ENCODE measurements at places on chromosomes 6 and 20.
A peak's percentile ranks its signal among the peaks of the same experiment; 100 is the strongest.

DNA sequence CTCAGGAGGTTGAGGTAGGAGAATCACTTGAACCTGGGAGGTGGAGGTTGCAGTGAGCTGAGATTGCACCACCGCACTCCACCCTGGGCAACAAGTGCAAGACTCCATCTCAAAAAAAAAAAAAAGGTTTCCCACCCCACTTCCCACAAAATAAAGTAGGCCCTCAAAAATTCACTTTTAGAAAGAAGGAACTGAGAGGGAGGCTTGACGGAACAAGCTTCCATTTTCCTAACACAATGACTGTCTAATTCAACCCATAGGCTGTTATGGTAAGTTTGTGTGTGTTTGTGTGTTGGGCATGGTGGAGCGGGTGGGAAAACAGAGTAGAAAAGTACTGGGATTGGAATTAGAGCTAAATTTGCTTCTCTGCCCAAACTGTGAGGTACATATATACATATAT, 98.4 kb upstream of the MAN1A1 start:
- DNase-seq, result no peak

- no peak for DNase-seq
Observed at GRCh38 chr20:60509407-60509806, 551.2 kb downstream of the CDH26 start.

DNA sequence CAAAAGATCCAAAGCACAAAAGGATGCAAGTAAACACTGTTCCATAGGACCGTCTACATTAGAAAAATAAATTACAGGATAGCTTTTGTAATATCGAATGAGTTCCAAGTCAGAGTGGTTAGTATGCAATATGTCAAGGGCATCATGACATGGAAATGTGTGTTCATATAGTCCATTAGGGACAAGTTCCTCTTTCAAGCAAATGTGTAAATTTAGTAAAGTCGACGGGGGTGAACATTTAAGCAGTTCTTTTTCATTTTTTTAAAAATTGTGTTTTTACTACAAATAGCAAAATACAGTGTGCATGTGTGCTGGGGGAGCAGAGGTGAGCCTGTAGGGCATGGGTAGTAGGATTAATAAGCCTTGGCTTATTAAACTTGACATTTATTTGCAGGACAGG, 359.0 kb downstream of the ESR1 start:
- DNase-seq, result no peak

GRCh38 chr6:16985513-16986284, 116.2 kb upstream of the STMND1 start:
- DNase-seq, result no peak

- no peak for DNase-seq
Observed at GRCh38 chr20:32216179-32217142, 8.8 kb downstream of the POFUT1 start.

DNA sequence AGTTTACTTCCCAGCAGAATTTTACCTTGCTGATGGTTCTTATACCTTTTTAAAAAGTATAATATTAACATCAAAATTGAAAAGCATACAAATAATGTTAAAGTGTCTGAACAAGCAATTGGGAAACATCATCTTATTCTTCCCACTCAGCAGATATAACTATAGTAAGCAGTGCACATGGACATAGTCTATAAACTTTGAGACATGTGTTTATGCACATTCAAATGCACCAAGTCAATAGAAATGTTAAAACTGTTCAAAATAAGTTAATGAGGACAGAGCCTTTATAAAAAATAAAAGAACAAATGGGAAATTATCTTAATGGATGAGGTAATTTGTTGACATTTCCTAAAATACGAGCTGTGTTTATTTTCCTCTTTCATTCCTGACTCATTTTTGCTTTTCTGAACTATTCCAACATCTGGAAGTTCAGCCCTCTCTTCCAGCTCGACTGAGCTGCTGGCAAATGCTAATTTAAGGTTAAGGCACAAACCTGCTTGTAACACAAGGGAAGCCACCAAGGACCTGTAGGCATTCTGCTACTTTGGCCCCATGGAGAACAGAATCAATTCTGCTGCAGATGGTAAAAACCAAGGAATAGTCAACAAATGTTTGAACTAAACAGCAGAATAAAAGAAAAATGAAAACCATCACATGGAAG, 110.3 kb upstream of the MAP3K4 start:
- DNase-seq, result no peak

DNA sequence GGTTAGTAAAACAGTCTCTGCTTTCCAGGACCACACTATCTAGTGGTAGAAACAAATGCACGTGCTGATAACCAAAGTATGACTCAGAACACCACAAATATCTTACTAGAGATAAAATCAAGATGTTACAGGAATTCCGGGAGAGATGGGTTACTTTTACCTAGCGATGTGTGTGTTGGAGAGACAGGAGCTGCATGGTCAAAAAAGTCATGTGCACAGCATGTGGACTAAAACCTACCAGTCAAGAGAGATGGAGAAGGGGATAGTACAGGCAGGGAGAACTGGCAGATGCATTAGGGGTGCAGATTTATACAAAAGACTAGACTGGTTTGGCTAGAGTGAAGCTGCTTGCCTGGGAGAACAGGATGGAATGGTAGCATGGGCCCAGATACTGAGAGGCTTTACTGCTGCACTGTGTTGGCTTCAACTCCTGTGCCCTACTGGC, 75.3 kb upstream of the MRAP2 start:
- DNase-seq, result no peak

DNA sequence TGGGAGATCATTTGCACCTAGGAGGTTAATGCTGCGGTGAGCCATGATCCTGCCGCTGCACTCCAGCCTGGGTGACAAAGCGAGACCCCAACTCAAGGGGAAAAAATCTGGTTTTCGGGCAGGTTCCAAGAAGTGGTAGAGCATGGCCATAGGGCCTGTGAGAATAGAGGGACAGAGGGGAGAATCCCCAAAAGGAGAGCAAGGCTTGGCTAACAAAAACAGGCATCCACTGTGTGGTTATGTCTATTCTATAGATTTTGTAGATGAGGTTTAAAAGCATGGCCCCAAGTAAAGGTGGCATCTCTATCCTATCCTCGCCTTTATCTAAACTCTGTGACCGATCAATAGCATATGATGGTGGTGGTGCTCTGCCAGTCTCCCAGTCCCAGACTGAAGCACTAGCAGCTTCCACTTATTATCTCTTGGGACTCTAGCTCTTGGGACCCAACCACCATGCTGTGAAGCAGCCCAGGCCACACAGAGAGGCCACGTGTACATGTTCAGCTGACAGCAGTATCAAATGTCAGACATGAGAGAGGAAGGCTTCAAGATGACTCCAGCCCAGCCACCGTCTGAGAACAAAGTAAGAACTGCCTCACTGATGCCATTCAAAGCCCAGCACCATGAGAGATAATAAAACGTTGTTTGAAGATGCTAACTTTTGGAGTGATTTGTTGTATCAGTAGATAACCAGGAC, 27.7 kb downstream of the EIF2S2 start:
- peak; percentile 49 for DNase-seq

GRCh38 chr6:94389218-94389617, 969.9 kb upstream of the EPHA7 start:
- DNase-seq, result no peak

DNA sequence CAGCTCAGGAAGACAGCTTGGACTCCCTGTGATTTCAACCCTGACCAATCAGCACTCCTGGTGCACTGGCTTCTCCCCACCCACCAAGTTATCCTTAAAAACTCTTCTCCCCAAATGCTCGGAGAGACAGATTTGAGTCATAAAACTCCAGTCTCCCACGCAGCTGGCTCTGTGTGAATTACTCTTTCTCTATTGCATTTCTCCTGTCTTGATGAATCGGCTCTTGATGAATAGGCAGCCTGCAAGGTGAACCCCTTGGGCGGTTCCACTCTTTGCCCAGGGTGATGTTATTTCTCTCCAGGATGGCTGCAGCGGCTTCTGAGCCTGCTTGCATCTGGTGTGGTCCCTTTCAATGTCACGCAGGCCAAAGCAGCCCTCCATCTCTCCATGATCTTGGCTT, 12.4 kb downstream of the SLC52A3 start:
- no peak for DNase-seq

DNA sequence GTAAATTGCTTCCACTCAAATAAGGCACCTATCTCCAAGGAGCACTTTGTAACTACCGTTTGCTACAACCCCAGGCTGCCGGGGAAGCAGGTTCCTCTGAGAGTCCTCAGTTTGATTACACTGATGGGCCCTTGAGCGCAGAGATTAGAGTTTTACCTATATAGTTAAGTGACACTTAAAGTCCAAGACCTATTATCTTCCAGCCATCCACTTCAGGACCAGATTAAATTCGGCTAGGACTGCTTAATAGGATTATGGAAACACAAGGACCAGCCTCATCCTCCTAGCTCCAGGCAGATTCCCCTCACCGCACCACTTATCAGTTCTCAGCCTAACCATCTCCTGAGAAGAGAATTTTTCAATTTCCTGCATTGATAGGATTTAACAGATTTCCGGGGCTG, 64.7 kb upstream of the TIAM2 start:
- DNase-seq, result no peak

DNA sequence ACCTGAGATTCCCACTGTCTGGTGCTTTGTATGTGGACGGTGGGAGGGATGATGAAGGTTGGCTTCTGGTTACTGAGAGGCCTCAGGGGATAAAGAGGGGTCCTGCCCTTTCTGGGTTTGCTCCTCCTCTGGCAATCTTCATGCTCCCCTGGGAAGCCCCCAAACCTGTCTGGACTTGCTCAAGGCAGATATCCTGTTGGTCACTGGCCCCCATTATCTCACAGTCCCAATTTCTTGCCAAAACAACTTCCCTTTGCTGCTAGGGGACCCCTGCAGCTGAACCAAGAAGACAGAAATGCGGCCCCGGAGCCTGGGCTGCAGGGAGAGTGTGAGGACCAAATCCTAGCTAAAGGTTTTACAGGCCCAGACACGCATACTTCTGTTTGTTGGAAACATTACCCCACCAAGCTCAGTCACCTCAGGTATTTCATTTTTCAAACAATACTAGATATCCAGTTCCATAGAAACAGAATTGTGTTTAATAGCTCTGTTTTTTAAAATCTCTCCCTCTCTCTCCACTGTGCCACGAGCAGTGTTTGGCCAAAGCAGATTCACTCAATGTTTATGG, 63.4 kb upstream of the MRPS10 start:
- no peak for DNase-seq

DNA sequence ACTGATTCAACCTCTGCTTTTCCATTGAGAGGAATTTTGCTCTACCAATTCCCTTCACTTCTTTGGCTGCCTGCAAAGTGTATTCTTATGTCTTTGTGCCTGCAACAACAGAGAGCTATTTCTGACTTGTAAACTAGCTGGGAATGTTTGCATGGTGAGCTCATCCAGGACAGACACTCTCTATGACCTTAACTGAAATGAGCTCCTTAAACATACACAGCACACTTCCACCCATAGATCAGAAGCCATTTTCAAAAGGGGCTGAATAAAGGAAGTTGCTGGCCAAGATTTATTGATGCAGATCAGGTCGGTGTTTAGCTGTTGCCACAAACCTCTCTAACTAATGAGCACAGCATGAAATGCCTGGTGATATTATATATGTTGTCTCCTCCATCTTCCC, 377.7 kb downstream of the BTBD9 start:
- no peak for DNase-seq

- peak; percentile 9 for DNase-seq
Observed at GRCh38 chr6:159360306-159360705, 191.1 kb downstream of the FNDC1 start.

DNA sequence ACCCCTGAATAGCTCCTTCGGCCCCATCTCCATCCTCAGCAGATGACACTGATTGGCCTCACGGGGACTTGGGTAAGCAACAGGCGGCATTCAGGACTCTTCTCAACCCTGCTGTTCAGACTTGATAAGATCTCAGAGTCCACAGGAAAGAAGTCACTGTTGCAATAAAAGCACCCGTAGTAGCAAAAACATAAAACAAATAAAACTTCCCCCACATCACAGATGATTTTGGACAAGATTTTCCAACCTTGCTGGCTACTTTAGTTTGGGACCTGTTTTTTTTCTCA, 17.1 kb upstream of the C20orf144 start:
- DNase-seq, result no peak

GRCh38 chr6:64580346-64580745, 944.7 kb downstream of the PHF3 start:
- no peak for DNase-seq

- peak; percentile 99 for DNase-seq
Observed at GRCh38 chr20:38926142-38926933, at the start of gene FAM83D. FAM83D (plus strand) TSS chr20:38926417; CDS start chr20:38926443, 26 bp downstream.

DNA sequence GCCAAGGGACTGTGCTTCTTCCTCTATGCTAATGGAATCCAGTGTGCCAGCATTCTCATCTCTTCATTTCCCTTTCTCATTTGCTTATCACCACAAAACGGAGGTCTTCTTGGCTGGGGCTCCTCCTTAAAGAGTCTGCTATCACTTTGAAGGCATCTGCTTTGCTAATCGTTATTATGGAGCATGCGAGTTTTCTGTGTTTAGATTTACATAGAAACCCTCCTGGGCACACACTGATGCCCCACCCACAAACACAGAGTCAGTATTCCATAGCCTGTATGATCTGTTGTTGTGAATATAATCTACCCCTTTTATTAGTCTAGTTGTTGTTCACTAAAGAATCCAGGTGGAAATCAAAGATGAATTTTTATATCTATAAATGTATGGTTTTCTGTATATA, 83.4 kb upstream of the XRN2 start:
- DNase-seq, result no peak

DNA sequence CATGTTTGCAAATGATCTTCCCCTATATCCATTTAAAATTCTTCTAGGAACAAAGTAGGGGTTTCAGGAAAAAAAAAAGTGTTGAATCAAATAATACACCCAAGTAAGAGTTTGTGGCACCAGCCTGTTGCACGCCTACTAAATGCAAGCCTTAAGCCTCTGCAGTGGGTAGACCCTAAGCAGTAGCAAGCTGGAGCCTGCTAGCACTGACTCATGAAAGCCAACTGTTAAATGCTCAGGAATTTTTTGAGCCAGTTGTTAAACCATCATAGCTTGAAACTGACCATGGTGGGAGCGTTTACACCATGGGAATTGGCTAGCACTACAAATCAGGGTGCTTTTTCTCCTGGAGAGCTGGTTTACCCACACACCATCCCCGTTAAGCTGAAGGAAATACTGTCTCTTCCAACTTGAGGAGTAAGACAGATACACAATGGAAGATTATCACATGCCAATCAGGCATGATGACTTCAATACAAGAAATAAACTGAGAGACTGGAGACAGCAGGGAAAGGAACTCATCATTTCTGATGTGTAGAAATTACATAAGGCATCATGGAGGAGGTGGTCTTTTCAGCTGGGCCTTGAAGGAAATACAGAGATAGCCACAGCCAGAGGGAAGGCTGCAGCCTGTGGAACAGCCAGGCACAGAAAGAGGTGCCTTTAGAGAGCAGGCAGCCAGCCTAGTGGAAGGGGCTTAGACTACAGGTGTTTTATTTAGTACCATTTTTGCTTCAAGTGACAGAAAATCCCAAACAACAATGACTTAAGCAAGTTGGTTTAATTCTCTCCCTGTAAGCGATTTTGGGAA, 110.8 kb downstream of the SNX5 start:
- no peak for DNase-seq

All from DMS53 (cell line).